Substantia nigra (tissue), 51 donors: ENCODE measurements at places on chromosomes 12 and 14.

- no peak for DNase-seq
Measured at GRCh38 chr14:23237772-23238594, at the start of gene RNF212B. Gene RNF212B, plus strand, starts transcription at chr14:23237936. Its CDS starts 2,410 bp downstream, at chr14:23240346.

DNA sequence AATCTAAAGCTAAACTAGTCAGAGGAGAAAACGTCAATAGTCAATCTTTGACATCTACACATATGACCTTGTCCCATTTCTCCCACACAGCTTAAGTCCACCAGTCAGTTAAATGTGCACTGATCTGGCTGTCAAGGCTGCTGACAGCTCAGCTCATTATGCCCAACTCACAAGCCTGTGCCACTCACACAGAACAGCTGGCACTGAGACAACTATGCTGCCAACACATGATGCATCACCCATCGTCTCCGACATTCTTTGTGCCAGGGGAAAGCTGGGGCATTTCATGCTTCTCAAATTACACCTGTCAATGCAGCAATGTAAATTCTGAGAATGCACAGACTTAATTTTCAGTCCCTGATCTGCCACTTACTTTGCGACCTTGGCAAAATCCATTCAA, 25.3 kb downstream of the GNS start:
- peak; percentile 7 for DNase-seq

GRCh38 chr14:71498212-71498611, 434.0 kb upstream of the RGS6 start:
- DNase-seq = no peak

- DNase-seq = no peak
Measured at GRCh38 chr14:41490323-41490722, 116.4 kb upstream of the LRFN5 start.

- DNase-seq = no peak
Measured at GRCh38 chr12:9323144-9323681, 115.0 kb upstream of the PZP start.

DNA sequence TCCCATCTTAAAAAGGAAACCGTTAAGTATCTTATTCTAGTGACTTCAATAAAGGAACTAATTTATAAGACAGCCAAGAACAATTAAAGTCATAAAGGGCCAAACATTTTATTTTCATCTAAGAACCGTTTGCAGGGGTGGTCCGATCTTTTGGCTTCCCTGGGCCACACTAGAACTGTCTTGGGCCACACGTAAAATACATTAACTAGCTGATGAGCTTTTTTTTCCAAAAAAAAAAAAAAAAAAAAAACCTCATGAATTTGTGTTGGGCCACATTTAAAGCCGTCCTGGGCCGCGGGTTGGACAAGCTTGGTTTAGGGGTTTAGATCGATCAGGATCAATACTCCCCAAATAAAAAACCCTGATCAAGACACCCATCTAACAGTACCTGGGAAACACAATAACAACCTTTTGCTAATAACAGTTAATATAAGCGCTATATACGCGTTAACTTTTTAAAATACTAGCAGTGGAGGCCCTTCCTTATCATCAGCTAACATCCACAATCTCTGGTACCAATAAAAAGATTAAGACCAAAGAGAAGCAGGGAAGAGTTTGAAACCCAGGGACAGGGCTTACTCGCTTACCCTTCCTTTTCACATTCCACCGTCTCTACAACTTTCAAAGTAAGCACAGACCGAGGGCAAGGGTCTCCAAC, 1.1 kb downstream of the NAP1L1 start:
- DNase-seq = no peak

GRCh38 chr14:106062502-106063272, 536.3 kb downstream of the TMEM121 start:
- no peak for DNase-seq

- no peak for DNase-seq
Measured at GRCh38 chr12:67645126-67645525, 3.4 kb upstream of the DYRK2 start.

DNA sequence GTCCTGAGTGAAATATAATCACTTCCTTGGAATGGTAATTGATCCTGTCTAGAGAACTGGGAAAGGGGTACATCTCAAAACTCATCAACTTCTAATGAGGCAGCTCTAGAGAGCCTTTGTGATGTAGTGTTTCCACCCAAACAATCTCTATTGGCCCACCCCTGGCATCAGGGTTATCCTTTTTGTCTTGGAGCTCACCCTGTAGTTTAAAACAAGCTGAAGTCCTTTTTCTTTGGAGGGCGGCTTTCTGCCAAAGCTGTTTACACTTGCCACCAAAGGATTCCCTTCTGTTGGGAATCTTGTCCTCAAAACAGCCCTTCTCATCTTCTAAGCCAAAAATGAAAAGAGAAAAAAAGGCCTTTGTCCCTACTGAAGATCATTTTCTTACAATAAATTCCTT, 60.6 kb upstream of the GTF2A1 start:
- DNase-seq = no peak

DNA sequence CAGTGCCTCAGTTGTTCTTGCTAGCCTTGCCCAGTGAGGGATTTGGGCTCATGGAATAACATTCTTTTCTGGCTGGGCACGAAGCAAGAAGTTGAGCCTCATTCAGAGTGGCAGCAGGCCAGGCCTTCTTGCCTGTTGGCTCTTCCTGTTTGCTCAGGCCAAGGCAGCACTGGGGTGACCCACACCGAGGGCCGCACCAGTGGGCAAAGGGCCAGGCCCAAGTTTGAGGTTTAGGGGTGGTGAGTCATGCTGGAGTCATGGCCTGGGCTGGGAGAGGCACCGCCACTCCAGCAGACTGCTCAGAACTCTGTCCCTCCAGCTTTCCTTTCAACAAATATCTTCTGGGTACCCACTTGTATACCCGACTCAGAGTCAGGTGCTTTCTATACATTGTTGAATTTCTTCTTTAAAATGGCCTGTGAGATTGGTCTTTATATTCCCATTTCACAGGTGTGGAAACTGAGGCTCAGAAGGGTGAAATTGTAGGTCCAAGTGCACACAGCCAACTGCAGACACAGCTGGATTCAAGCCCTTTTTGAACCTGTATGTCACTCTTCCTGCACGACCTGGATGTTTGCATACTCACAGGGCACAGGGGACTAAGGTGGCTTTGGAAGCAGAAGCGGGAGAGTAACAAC, 279.4 kb downstream of the FOXN3 start:
- DNase-seq = peak; percentile 29

DNA sequence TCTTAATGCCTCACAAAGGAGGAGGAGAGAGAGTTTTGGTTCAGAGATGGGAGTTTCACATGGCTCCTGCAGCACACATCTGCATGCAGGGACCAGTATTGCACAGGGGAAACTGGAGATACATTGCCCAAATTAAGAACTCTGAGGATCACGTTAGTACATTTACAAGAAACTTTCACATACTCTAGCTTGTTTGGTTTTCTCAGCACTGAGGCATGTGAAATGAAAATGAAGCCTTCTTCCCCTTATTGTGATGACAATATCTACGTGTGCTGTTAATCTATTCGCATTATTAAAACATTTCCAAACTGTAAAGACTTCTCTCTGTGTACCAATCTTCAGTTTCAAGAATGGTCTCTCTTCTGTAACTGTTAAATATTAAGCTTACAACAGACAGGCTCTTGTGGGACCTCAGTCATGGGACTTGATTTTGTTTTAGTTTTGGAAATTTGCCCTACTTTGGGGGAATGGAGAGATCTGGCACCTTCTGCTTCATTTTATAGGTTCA, 124.7 kb downstream of the DAAM1 start:
- no peak for DNase-seq

- DNase-seq = no peak
Measured at GRCh38 chr12:2811801-2812200, 667 bp upstream of the ITFG2 start.
